ENCODE measurements at places on chromosomes 1 and 21.

GRCh38 chr1:184811439-184812111 lies 56.9 kb upstream of the EDEM3 start:
- no peak for DNase-seq

- no peak for DNase-seq
Measured at GRCh38 chr1:41673378-41673777, 188.9 kb upstream of the EDN2 start.

DNA sequence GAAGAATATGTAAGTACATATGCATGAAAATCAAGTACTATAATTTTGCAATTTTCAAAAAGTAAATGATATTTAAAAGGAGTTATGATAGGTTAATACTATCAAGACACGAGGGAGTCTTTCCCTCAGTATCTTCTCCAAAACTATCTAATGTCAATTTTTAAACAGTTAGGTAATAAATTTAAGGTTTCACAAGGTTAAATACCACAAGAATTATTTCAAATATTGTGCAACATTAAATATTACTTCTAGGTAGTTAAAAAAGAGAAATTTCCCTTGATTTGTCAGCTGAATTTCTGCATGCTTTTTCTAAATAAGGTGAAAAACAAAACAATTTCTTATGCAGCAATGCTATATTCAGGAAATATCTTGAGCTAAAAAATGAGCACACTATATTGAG lies 3.5 kb downstream of the CFHR5 start:
- DNase-seq: no peak

DNA sequence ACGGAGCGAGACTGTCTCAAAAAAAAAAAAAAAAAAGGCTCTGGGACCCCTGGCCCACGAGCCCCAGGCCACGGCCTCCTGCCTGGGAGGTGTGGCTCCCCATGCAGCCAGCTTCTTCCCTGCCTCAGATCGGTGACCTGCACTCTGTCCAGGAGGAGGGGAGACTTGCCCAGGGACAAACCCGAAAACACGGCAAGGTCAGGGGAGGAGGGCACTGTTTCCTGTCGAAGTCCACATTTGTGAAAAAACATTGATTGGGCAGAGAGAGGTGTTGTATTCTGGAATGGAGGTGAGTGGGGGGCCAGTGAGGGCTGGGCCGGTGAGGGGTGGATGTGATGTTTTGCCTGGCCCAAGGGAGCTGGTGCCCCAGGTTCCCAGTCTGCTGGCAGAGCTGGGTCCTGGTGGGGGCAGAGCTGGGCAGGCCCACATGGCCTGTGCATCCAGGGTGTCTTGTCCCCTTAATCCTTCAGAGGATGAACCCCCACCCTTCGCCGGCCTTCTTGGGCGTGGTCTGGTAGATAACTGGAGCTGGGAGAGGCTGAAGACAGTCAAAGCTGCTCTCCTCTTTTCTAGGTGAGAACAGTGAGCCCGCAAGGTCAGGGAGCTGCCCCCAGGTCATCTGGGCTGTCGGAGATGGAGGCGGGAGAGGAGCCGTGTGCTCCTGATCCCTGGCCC lies 12.4 kb upstream of the FAAP20 start:
- DNase-seq: no peak

Data from A673 (cell line).